ENCODE measurements at places on chromosomes 7 and 10.

DNA sequence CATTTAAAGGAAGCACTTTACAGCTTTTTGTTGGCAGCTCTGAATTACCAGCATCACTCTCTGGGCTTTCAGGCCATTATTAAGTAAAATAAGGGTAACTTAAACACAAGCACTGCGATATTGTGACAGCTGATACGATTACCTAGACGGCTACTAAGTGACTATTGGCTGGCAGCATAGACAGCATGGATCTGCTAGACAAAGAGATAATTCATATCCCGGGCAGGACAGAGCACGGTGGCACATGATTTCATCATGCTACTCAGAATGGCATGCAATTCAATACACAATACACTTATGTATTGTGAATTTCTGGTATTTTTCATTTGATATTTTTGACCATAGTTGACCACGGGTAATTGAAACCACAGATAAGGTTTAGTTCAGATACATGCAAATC is 522.0 kb upstream of the LRRN3 start:
- H3K4me3 ChIP-seq = no peak overlapping the region
- DNase-seq = no peak
- no peaks in the 10 kb centered on the region for H3K27me3 ChIP-seq
- no peak overlapping the region for H3K27ac ChIP-seq
- no peaks in the 10 kb centered on the region for H3K36me3 ChIP-seq

DNA sequence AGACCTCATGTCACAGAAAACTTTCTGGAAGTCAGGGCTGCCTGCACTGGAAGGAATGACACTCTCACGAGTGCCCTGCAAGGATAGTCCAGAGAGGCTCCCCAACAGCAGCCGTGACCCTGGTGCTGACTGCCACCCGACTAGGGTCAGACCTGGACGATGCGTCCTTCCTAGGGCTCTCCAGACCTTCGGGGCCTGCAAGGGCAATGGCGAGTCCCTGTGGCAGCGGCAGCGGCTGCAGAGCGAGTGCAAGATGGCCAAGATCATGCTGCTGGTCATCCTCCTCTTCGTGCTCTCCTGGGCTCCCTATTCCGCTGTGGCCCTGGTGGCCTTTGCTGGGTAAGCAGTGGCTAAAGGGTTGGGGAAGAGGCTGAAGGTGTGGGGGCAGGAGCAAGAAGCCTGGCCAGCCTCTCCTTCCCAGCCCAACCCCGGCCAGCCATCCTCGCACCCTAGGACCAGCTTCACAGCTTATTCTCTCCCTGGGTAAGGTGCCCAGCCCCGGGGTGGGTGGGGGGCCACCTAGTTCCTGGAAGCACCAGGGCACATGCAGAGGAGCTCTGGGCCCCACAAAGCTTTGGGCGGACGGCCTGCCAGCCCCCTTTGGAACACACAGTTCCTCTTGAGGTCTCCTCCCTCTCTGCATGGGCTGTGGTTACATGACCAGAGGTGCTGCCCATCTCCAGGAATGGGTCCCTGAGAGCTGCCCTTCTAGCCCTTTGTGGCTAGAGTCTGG is 5.5 kb downstream of the OPN4 start:
- no peaks in the 10 kb centered on the region for H3K36me3 ChIP-seq
- no peaks in the 10 kb centered on the region for H3K27me3 ChIP-seq
- no peaks in the 10 kb centered on the region for H3K4me1 ChIP-seq
- no peak overlapping the region for H3K4me3 ChIP-seq
- DNase-seq = no peak
- H3K27ac ChIP-seq = no peak overlapping the region

DNA sequence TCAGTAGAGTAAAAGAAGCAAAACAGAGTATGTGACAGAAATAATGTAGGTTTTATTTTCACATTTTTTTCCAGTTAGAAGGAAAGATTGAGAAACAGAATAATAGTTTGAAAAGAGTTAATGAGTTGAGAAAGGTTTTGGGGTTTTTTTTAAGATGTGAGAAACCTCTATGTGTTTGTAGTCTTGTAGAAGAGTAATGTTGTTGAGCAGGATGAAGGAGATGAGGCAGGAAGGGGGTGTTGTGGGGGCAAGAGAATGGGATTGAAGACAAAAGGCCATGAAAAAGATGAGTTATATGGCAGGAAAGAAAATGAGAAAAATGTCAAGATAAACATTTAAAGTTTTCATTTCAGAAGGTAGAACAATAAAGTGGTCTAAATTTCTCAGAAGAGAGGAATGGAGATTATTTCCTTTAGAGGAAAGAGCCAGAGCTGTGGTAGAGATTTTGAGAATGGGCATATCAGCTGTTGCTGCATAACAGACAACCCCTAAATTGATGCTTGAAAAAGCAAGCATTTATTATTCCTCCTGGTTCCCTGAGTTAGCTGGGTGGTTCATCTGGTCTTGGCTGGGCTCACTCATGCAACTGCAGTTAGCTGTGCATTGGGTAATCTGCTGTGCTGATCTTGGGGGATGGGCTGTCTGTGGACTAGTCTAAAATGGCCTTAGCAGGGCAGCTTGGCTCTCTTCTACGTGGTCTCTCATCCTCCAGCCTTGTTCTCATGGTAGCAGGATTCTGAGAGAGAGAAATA is 27.1 kb downstream of the PCGF5 start:
- H3K27ac ChIP-seq = no peak overlapping the region
- H3K4me3 ChIP-seq = no peak overlapping the region
- no peak for DNase-seq
- H3K27me3 ChIP-seq = no peaks in the 10 kb centered on the region
- H3K4me1 ChIP-seq = peaks cover 6% of the 10 kb centered on the region

DNA sequence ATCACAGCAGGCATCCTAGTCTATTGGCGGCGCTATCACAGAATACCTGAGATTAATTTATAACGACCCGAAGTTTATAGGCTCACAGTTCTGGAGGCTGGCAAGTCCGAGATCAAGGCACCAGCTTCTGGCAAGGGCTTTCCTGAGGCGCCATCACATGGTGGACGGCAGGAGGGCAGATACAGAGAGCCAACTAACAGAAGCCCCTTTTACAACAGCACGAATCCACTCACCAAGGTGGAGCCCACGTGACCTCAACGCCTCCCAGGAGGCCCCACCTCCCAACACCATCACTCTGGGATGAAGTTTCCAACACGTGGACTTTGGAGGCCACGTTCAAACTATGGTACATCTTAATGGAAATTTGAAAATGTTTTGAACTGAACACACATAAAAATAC is 255.3 kb downstream of the ELFN1 start:
- no peak for DNase-seq
- peak overlapping the region; percentile 66 for H3K4me3 ChIP-seq
- no peak overlapping the region for H3K27ac ChIP-seq

- H3K4me3 ChIP-seq = no peak overlapping the region
- no peak overlapping the region for H3K27ac ChIP-seq
- no peaks in the 10 kb centered on the region for H3K27me3 ChIP-seq
- H3K36me3 ChIP-seq = no peaks in the 10 kb centered on the region
- no peak for DNase-seq
- peaks cover 4% of the 10 kb centered on the region for H3K4me1 ChIP-seq
Measured at GRCh38 chr10:31940839-31941653, 12.4 kb upstream of the ARHGAP12 start.

- peaks cover 9% of the 10 kb centered on the region for H3K36me3 ChIP-seq
- peak overlapping the region; percentile 77 for H3K4me3 ChIP-seq
- peak overlapping the region; percentile 73 for H3K27ac ChIP-seq
- DNase-seq = no peak
Measured at GRCh38 chr10:101695404-101695890, 477 bp upstream of the FBXW4 start.

GRCh38 chr10:132924046-132924952 is 18.1 kb downstream of the CFAP46 start:
- no peaks in the 10 kb centered on the region for H3K36me3 ChIP-seq
- no peak overlapping the region for H3K27ac ChIP-seq
- no peaks in the 10 kb centered on the region for H3K27me3 ChIP-seq
- H3K4me1 ChIP-seq = peaks cover 1% of the 10 kb centered on the region

DNA sequence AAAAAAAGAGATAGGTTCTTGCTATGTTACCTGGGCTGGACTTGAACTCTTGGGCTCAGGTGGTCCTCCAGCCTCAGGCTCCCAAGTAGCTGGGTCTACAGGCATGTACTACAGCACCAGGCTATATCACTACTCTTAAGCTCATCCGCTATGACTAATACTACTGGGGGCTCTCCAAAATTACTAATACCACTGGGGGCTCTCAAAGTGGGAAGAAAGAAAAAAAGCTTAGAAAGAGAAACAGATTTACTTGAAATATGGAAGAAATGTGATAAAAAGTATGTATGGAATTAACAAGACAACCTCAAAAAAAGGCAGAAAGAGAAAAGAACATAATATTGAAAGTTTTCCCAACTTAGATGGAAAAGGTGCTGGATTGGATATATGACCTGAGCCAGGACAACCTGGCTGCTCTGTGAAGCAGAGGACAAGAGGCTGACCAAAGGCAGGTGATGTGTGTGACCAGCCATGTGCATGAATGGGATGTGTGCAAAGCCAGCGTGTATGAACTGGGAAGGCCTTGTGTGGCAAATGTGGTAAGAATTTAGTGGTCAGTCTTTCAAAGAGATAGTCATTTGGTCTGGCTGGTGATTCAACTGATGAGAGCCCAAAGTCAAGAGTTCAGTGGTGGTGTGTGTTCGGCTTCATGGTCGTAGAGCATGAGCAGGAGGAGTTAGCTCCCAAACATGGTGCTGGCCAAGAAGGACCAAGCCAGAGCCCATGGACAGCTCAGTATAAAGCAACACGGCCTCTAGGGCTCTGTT is 232.4 kb upstream of the KLF14 start:
- H3K36me3 ChIP-seq = peaks cover 11% of the 10 kb centered on the region
- no peaks in the 10 kb centered on the region for H3K27me3 ChIP-seq
- H3K4me3 ChIP-seq = peak overlapping the region; percentile 73
- H3K27ac ChIP-seq = peak overlapping the region; percentile 64

DNA sequence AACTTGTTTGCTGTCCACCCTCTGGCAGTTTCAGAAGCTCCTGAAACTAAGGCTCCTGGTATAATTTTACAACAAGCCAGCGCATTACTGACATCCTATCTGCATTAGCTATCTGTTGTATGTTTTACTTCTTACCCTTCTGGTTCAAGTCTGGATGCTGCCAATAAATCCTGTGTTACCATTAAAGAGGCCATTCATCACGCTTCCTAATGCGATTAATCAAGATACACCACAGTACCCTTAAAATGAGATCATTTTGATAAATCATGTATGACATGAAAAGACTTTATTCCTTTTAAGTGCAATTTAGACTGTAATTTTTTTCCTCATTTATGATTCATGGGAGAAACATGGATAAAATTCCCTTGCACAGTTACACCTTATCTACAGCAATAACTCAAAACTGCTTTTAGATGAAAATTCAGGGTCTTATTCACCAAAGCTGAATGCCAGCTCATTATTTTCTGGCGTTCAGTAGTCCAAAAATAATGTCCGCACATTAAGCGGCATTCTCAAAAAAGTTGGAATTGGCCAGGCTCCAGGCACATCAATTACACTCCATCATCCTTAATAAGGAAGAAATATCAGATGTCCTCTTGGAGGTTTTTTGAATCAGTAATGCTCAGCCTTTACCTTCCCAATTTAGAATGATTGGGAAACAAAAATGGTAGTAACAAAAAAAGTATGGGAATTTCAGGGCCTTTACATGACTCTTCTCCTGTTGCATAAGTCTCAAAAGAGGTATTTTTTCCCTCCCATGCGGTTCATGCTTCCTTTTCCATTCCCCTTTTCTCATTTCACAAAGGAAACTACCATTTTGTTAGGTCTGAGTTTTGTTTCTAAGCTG is 878.5 kb downstream of the LRMDA start:
- H3K36me3 ChIP-seq = no peaks in the 10 kb centered on the region
- DNase-seq = no peak
- H3K4me1 ChIP-seq = no peaks in the 10 kb centered on the region
- no peak overlapping the region for H3K27ac ChIP-seq

DNA sequence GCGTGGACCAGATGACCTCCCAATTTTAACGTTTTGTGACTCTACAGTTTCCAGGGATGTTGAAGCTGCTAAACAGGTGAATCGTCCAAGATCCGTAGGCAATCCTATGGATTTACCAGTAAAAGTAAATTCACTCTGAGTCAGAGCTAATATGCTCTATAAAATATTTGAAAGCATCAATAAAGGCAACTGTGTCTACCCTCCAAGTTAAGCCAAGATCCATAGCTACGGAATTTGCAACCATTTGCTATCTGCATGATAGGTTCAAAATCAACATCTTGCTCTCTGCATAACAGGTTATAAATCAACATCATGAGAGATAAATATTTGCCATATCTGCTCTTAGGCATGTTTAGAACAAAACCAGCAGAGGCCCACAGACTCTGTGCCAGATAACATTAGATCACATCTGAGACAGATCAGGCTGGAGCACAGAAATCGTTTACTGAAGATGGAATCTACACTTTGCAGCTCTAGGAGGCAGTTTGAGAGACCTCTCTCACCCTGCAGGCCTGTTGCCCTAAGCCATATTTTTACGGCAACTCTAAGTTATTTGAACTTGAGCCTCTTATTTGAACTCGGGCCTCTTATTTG is 80.7 kb upstream of the PDCD4 start:
- no peaks in the 10 kb centered on the region for H3K27me3 ChIP-seq
- DNase-seq = no peak
- peaks cover 21% of the 10 kb centered on the region for H3K4me1 ChIP-seq
- H3K36me3 ChIP-seq = no peaks in the 10 kb centered on the region

- H3K36me3 ChIP-seq = no peaks in the 10 kb centered on the region
- peak overlapping the region; percentile 35 for H3K27ac ChIP-seq
- no peaks in the 10 kb centered on the region for H3K27me3 ChIP-seq
- peak overlapping the region; percentile 97 for H3K4me3 ChIP-seq
- peaks cover 51% of the 10 kb centered on the region for H3K4me1 ChIP-seq
Measured at GRCh38 chr7:24981171-24981951, 1.4 kb upstream of the OSBPL3 start.

DNA sequence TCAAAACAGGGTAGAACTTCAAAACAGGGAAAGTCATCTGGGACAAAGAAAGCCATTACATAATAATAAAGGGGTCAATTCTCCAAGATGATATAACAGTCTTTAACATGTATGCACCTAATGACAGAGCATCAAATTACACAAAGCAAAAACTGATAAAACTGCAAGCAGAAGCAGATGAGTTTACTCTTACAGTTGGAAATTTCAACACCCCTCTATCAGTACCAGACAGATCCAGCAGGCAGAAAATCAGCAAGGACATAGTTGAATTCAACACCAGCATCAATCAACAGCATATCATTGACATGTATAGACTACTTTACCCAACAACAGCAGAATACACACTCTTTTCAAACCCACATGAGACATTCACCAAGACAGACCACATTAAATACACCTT is 233.0 kb upstream of the NEBL start:
- no peak overlapping the region for H3K4me3 ChIP-seq
- H3K27me3 ChIP-seq = peaks cover 13% of the 10 kb centered on the region
- DNase-seq = no peak
- no peaks in the 10 kb centered on the region for H3K36me3 ChIP-seq

DNA sequence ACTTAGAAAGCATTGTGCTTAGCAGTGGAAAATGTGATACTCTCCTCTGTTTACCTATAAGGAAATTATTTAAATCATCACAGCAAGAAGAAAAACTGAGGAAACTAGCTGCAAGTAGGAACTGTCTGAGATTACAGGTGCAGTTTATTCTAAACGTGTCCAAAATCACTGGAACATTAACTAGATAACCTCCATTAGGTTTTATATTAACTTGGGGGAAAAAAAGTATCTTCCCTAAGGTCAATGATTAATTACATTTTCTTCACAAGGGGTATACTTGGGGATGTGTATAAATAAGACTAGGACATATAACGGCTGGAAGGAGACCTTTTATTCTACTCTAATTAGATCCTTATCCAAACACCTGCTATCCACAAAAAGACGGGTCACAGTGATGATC is 3.7 kb downstream of the GOT1 start:
- H3K27me3 ChIP-seq = no peaks in the 10 kb centered on the region
- no peak overlapping the region for H3K27ac ChIP-seq
- peaks cover 25% of the 10 kb centered on the region for H3K36me3 ChIP-seq
- no peak for DNase-seq

GRCh38 chr10:35089611-35090161 is 455 bp downstream of the CUL2 start:
- peak overlapping the region; percentile 94 for H3K27ac ChIP-seq
- peaks cover 51% of the 10 kb centered on the region for H3K4me1 ChIP-seq
- H3K27me3 ChIP-seq = no peaks in the 10 kb centered on the region
- DNase-seq = peak; percentile 16
- peak overlapping the region; percentile 91 for H3K4me3 ChIP-seq
- peaks cover 5% of the 10 kb centered on the region for H3K36me3 ChIP-seq
